ENCODE measurements at places on chromosomes 13 and 19.

- DNase-seq, result no peak
Measured at GRCh38 chr13:113544071-113544891, 40.3 kb upstream of the TFDP1 start.

DNA sequence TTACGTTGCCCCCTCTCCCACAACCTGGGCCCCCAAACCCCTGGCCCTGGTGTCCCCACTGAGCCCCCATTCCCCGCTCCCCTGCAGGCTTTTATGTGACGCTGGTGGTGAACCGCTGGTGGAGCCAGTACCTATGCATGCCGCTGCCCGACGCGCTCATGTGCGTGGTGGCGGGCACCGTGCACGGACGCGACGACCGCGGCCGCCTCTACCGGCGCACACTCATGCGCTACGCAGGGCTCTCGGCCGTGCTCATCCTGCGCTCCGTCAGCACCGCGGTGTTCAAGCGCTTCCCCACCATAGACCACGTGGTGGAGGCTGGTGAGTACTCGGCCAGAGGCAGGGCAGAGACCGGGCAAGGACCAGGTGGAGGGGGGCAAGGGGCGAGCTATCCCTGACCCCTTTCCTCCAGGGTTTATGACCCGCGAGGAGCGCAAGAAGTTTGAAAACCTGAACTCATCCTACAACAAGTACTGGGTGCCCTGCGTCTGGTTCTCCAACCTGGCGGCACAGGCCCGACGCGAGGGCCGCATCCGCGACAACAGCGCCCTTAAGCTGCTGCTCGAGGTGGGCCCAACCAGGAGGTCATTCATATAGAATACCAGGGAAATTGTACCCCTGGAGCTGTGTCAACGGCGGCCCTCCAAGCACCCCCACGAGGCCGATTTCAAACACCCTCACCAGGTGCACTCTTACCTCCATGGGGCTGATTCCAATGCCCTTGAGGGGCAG, 3.0 kb downstream of the BEST2 start:
- no peak for DNase-seq

DNA sequence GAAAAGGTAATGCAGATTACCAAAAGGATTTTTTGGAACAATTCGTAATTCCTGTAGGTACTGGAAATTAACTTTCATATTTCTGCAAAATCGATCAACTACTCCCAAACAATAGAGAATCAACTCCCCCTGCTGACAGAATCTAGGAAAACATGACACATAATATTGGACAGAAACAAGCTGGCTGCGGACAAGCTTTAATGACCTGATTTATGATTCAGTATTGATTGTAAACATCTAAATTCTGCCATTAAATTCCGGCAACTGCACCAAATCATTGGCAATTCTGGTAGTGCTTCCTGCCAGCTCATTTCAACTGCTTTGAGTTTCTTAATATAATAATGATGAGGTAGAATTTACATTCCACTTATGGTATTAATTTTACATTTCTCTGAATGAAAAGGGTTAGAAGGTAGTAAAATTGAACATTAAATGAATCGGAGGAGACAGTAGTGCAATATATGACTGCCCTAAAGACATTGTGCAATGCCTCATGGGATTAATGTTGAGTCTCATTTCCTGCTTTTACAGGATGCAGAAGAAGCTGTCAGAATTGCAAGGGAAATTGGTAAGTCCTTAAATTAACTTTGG, 146.5 kb downstream of the PCCA start:
- DNase-seq, result no peak

- DNase-seq, result no peak
Measured at GRCh38 chr19:54877471-54877870, 3.4 kb downstream of the FCAR start.

DNA sequence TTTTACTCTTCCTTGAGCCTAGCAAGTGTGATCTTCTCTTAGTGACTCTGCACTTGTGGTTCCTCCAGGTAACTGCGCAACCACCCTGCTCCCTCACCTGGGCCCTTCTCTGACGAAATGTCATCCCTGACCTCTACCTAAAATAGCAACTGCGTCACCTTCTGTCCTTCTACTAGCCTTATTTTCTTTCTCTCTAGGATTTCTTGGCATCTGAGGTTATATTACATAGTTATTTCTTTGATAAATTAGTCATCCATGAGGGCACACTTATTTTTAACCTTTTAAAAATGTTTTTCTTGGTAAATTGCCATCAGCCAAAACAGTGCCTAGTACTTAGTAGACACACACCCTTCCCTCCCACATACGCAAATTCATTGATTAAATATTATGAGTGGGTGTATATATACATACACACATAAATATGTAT, 355.5 kb downstream of the ENOX1 start:
- DNase-seq, result no peak

GRCh38 chr13:31352467-31352866, 152.7 kb downstream of the B3GLCT start:
- DNase-seq, result no peak

- no peak for DNase-seq
Measured at GRCh38 chr13:35672611-35673010, 196.1 kb upstream of the MAB21L1 start.

DNA sequence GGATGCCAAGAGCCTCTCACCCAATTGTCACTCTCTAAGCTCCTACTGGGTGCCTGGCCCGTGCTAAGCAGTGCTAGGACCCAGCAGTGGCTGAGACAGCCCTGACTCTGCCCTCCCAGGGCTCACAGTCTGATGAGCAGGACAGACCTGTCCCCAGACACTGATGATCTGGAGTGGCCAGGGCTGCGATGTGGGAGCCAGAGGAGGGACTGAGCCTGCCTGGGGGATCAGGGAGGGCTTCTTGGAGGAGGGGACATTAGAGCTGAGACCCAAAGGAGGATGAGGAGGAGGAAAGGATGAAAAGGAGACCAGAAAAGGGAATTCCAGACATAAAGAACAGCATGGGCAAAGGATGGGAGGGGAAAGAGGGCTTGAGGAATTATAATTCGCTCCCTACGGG, 6.6 kb downstream of the ERCC1 start:
- DNase-seq, result no peak

DNA sequence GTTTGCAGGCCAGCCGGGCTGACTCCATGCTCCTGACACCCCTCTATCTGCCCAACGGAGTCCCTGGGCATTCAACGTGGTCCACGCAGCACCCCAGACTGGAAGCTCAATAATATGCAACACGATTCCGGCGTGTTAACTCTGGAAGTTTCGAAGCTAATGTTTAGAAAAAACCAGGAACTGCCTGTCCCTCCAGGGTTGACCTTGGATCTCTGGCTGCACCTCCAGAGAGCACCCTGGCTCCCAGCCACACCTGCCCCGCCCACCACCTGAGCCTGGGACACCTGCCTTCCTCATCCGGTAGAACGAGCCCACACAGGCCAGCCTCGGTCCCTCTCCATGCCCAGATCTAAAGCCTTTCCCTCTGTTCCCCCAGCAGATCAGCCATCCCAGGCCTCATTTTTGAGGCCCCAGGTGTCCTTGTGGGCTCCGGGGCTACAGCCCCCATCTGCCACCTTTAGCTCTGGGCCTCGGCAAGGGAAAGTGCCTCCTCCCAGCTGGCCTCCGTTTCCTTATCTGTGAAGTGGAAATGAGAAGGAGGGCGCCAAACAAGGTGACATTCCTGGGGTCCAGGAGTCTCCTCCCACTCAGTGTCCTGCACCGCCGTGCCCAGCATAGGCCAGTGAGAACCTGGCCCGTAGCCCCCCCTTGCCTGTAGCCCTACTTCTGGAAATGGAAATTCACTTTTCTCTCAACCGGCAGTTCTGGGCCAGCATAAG, 38.7 kb downstream of the KLF2 start:
- no peak for DNase-seq

GRCh38 chr13:106034201-106034600, 501.3 kb downstream of the EFNB2 start:
- DNase-seq, result no peak

DNA sequence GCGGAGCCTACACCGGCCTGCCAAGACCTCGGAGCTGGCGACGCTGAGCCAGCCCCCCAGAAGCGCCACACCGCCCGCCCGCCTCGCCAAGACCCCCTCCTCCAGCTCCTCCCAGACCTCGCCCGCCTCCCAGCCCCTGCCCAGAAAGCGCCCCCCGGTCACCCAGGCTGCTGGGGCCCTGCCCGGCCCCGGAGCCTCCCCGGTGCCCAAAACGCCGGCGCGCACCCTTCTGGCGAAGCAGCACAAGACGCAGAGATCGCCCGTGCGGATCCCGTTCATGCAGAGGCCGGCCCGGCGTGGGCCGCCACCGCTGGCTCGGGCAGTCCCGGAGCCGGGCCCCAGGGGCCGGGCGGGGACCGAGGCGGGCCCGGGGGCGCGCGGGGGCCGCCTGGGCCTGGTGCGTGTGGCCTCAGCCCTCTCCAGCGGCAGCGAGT, 10.2 kb downstream of the C19orf25 start:
- no peak for DNase-seq

GRCh38 chr13:113461022-113461751, 7.9 kb upstream of the ADPRHL1 start:
- DNase-seq, result no peak

DNA sequence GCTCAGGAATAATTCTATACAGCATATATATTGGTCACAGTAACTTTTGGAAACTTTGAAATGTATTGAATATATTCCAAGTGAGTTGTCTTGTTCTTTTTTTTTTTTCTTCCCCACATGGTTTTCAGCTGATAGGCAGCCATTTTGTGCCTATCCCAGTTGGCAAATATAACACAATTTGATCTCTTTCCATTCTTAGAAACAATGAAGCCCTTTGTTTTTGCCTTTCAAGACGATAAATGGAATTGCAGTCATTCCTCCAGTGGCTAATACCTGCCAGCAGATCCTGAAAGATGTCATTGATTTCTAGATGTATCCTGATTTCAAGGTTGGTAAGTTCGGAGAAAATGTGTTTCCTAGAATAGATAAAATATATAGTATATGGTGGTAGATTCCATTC, 951.1 kb upstream of the SLC10A2 start:
- no peak for DNase-seq

GRCh38 chr19:48873476-48874302, 1.5 kb downstream of the PPP1R15A start:
- DNase-seq, result no peak

DNA sequence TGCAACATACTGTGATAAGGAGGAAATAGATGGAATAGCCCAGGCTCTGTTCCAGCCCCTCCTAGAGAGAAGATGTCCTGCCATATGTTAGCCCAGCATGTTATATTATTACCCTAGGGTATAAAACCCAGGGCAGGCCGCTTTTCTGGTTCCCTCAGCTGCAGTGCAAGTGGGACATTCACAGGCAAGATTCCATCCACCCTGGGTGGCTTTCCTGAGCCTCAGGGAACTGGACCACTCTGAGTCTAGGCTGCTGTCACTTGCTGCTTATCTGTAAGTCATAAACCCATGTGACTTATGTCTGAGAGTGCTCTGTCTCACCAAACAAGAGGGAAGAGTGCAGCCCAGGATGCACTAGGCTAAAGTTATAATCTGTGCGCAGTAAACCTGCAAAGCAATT, 413.2 kb downstream of the MZT1 start:
- DNase-seq, result no peak

- no peak for DNase-seq
Measured at GRCh38 chr13:108154421-108154858, 60.9 kb downstream of the LIG4 start.

GRCh38 chr13:40159736-40160135, 504.3 kb downstream of the COG6 start:
- DNase-seq, result no peak

- DNase-seq, result no peak
Measured at GRCh38 chr13:20393273-20394168, 132.1 kb downstream of the CRYL1 start.

GRCh38 chr19:16522559-16523377, 19.5 kb downstream of the CHERP start:
- DNase-seq, result no peak

DNA sequence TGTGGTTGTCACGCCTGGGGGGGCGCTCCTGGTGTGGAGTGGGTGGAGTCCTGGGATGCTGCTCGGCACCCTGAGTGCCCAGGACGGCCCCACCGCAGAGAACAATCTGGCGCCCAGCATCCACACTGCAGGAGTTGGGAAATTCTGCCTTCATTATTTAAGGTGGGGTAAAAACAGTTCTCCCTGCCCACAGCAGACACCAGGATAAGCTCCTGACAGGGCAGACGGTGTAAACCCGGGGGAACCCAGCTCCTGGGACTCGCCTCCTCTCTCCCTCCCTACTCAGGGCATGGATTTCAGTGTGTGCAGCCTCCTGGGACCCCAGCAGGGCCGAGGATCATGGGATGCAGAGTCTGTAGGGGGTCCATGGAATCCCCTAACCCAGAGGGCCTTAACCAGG, 7.7 kb upstream of the WDR18 start:
- no peak for DNase-seq

GRCh38 chr19:6048793-6049405, 61.4 kb downstream of the RFX2 start:
- peak; percentile 66 for DNase-seq

DNA sequence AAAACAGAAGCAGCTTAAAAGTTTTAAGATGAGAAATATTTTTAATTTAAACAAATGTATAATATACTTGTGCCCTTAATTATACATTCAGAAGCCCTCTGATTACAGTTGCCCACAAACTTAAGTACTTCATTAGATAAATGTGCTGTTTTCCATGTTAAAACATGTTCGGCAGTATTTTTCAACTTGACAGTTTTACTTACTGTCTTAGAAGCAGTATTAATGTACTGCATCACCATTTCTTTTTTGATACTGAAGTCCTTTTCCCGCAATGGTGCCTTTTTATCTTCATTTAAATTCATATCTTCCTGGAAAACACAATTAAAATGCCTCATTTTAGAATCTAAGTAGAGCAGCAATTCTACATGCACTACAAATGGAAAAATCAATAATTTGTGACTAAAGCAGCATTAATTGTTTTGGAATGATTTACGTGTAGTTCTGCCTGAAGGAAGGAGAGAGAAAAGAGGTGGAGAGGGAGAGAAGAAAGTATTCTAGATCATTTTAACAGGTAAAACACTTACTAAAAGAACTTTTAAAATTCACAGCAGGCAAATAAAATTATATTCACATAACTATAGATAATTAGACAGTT, 70.2 kb downstream of the DIAPH3 start:
- DNase-seq, result no peak

DNA sequence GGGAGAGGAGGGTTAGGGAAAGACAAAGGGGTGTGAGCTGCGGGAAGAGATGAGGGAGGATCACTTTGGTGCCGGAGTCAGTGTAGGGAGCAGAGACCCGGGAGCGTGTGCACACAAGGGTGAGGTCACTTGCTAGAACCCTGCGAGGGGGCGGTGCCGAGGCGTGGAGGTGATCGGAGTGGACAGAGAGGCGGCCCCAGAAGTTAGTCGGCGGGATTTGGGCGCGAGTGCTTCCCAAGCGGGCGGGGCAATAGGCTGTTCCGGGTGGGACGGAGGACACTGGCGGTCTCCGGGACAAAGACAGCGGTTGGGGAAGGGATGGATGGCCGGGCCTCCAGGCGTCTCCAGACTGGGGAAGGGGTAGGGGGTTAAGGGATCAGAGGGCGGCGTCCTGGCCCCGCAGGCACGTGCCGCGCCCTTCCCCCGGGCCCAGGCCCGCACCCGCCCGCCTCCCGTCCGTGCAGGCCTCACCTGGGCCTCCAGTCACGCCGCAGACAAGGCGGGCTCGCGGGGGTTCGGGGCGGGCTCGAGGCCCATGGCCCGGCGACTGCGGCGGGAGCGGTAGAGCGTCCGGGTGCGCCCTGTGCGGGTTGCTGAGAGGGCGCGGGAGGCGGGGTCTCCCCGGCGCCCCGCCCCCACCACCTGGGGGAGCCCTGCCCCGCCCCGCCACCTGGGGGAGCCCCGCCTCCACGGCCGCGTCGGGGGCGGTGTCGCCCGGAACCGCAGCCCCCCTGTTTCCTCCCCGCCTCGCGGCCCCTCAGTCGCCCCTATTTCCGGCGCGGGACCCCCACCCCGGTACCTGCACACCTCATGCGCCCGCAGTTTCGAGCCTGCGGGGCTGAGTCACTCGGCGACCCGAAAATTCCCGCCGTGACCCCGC, at the start of gene LPAR2:
Gene LPAR2 (minus strand): TSS at position 600 of the 880 bp plus-strand sequence. CDS start 945 bp downstream, outside the sequence.
- DNase-seq, result peak; percentile 72

Data from effector memory CD4-positive, alpha-beta T cell (primary cell).